ENCODE measurements at places on chromosomes 2 and 18.
A peak's percentile ranks its signal among the peaks of the same experiment; 100 is the strongest.

DNA sequence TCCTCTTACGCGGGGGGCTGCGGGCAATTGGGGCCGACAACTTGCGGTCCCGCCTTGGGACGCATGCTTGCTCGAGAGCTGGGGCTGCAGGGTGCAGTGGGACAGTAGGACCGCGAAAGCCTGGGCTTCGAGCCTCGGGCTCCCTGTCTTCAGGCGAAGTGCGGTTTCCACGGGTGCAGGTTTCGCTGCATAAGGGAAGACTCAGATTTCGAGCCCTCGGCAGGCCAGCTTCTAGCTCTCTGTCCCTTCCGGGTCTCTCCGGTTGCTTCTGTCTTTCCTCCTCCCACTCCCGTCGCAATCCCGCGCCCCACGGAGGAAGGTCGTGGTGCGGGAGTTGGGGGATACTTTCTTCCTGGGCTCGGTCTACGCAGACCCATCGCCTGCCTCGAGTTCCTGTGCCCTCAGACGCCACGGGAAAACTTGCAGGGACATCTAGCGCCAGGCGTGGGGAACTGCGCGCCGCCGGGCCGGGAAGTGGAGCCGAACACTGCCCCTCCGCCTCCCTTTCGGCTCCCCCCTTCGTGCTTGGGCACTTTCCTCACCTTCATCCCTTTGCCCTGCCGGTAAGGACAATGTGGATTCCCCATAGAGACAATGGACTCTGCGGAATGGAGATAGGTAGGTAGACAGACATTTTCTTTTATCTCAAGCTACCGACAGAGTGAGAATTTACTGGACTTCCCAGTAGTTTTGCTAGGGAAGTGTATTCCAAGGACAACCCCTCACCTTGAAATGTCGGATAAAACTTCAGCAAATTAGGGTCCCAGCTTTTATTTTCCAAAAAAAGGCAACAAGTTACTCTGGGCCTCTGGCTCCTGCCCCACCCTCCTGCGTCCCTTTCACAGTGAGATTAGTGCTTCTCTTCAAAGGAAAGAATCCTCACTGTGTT lies 4.2 kb upstream of the HOXD13 start:
- DNase-seq, result no peak

- no peak for DNase-seq
Measured at GRCh38 chr2:155872396-155872795, 460.1 kb downstream of the NR4A2 start.

DNA sequence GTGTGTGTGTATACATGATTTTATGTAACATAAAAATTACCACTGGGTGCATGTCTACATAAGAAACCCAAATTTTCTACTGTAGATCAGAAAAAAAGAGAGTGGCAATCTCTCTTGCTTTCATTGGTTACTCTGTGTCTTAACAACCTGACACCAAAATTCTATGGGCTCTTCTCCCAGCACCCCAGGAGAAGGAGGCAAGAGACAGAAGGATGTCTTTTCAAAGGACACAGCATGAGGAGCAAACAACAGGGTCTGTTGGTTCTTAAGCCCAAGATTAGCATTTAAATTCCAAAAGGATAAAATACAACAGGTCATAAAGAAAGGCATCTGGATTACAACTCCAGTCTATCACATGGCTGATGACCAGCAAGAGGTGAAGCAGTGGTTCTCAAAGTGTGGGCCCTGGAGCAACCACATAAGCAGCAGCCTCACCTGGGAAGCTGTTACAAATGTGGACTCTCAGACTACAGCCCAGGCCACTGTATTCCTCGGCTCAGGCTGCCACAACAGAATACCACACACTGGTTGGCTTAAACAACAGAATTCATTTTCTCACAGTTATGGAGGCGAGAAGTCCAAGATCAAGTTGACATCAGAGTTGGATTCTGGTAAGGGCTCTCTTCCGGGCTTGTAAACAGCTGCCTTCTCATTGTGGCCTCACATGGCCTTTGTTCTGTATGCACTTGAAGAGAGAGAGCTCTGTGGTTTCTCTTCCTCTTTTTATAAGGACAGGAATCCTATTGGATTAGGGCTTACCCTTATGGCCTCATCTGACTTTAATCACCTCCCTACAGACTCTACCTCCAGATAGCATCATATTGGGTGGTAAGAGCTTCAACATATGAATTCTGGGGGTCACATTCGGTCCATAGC lies 79.8 kb upstream of the RNF152 start:
- DNase-seq, result no peak

- no peak for DNase-seq
Measured at GRCh38 chr2:79960035-79960434, 344.5 kb downstream of the LRRTM1 start.

DNA sequence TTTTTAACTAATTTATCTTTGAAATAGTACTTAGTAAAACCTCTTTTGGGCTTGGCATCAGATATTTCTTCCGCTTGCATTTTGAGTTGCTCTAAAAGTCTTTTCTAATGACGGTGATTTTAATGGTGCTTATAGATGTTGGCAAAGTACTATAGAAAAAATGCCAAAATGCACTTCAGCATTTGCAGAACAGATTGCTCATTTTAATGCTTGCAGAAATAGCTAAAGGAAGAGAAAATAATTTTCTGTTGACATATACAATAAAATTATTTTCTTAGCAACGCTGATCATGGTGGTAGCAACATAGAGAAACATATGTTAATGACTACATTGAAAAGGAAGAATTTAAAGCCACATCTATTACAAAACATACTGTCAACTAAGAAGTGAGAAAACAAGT lies 170.7 kb downstream of the STK39 start:
- DNase-seq, result no peak

- DNase-seq, result peak; percentile 87
Measured at GRCh38 chr2:45452866-45453265, 158.2 kb downstream of the SRBD1 start.

GRCh38 chr18:78792736-78793135 lies 186.9 kb upstream of the SALL3 start:
- DNase-seq, result no peak

- no peak for DNase-seq
Measured at GRCh38 chr18:76566987-76567386, 71.9 kb upstream of the ZNF516 start.

DNA sequence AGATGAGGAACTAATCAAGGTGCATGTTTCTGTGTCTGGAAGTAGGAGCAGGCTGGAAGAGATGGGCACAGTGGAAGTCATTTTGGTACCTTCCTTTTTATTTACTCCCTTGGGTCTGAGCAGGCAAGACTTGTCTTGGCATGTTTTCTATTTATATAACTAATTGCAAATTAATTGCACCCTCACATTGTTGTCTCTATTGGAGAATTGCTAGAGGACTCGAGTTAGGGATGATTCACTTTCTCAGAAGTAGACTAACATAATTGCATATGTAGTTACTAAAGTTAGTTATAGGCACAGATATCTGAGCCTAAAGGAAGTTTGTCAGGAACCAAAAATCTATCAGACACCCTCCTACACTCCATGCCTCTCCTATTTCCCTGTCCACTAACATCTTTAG lies 92.8 kb upstream of the NRP2 start:
- no peak for DNase-seq

GRCh38 chr2:96924775-96925747 lies 55.2 kb upstream of the SEMA4C start:
- DNase-seq, result no peak

All from AG09309 (cell line).